ENCODE measurements at places on chromosomes 3 and 15.

GRCh38 chr15:22786868-22787698, 639 bp downstream of the NIPA1 start:
- DNase-seq, result peak; percentile 43

- no peak for DNase-seq
Measured at GRCh38 chr3:132378-132777, 64.2 kb upstream of the CHL1 start.

DNA sequence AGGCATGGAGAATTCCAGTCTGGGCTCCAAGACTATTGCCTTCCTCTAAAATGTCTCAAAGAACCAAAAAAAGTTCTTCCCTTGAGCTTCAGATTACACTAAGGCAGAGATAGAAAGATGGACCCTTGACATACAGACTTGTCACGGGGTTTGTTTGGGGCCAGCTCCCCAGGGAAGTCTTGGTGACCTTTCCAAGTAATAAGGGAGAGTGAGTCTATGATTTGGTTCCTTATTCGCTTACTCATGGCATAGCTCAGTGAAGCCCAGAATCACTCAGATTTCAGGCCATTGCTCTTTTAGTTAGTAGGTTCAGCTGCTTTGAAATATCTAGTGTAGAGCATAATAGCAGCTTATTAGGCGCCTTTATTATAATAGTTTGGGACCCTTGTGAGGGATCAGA, 90.3 kb downstream of the PLCL2 start:
- no peak for DNase-seq

DNA sequence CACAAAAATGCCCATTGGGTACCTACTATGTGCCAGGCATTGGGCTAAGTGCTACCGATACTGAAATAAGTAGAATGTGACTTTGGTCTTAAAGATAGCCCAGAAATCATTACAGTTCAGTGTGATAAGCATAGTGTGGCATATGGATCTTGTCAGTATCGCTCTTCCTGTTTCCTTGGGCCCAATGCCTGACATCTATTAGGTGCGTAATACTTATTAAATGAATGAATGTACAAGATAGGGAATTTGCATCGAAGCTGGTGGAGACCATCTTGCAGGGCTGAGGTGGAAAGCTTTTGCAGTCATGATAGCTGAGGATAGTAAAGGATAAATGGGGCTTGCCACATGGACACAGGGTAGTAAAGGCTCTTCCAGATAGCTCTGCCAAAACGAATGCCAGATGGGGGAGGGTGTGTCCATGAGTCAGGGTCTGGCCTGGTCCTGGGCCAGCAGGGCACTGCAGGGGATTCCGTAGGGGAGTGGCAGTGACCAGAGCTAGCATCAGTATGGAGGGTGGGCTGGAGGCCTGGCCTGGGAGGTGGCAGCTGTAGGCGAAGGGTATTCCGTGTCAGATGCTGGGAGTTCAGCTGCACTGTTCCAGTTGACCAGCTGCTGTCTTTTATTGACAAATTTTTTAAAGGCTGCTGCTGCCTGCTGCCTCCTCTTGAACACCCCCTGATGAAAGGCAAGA, 23.5 kb downstream of the TSEN2 start:
- DNase-seq, result no peak

DNA sequence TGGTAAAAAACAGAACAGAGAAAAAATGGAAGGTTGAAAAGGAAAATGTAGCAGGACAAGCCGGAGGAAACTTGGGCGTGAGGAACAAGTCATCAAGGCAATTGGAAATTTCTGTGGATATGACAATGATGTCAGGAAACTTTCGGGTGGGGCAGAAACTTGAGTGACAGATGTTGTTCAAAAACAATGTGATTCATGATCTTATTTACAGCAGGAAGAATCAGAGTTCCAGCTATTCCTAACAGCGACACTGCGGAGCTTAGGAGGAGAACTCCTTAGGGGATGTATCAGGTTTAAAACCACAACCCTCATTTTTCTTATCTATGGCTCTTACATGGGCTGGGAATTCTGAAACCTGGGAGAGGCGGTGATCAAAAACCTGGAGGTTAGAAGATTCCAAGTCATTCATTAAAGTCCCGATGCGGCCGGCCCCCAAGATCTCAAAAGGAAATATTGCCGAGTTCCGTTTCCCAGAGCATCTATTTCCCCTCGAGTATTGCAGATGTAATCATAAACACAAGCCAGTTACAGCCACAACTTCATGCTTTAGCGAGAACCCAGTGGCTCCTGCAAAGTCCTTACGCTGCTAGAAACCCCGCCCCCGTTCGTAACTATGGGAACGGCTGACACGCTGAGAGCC, 659 bp upstream of the ARRDC4 start:
- no peak for DNase-seq

GRCh38 chr3:117026401-117026800, 316.8 kb downstream of the TUSC7 start:
- no peak for DNase-seq

GRCh38 chr3:161412123-161412522, 40.8 kb upstream of the SPTSSB start:
- DNase-seq, result no peak

GRCh38 chr3:86782286-86782685, 208.7 kb downstream of the VGLL3 start:
- no peak for DNase-seq

DNA sequence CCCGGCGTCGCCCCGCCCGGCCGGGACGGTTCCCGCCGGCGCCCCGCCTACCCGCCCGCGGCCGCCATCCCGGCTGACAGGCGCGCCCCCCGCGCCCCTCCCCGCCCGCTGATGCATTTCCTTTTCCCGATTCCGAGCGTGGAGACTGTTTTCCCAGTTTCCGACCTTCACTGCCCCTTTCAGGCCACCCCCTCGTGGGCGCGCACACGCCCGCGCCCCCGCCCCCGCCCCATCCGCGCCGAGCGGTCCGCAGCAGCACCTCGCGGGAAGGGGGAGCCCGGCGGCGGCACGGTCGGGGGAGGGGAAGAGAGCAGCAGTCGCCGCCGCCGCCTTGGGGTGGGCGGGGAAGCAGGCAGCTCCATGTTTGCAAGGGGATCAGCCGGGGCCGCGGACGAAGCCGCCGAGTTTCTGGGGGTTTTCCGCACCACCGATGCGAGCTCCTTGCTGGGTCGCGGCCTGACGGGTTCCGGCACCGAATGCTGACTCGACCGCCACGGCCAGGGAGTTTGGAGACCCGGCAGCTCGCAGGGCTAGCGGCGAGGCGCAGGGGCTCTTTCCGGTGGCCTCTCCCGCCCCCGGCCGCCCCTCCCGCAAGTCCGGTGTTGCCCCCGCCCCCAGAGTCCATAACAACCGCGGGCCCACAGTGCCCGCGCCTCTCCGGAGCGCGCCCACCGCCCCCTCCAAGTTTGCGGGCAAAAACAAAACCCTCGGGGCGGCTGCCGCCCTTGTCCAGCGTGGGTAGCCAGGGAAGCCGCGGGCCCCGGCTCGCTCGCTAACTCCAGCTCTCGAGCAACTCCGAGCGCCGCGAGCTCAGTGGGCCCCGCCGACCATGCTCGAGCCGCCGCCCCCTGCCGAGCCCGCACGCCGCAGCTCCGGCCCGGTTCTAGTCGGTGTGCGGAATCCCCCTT, 3.2 kb upstream of the SIN3A start:
- no peak for DNase-seq

DNA sequence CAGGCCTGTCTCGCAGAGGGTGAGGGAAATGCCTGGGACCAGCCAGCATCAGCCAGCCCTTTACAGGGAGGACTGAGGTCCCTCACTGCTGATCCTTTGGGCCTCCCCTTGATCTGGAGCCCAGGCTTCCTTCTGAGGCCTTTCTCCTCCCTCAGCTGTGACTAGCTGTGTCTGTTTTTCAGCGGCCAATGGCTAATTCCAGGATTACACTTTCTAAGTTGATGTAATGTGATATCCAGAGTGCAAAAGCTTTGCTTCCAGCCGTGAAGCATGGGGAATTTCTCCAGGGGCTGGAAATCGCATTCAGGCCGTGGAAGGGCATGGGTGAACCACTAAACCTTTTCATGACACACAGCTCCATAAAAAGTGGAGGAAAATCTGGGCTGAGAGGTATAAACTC, 157.6 kb downstream of the SHQ1 start:
- no peak for DNase-seq

DNA sequence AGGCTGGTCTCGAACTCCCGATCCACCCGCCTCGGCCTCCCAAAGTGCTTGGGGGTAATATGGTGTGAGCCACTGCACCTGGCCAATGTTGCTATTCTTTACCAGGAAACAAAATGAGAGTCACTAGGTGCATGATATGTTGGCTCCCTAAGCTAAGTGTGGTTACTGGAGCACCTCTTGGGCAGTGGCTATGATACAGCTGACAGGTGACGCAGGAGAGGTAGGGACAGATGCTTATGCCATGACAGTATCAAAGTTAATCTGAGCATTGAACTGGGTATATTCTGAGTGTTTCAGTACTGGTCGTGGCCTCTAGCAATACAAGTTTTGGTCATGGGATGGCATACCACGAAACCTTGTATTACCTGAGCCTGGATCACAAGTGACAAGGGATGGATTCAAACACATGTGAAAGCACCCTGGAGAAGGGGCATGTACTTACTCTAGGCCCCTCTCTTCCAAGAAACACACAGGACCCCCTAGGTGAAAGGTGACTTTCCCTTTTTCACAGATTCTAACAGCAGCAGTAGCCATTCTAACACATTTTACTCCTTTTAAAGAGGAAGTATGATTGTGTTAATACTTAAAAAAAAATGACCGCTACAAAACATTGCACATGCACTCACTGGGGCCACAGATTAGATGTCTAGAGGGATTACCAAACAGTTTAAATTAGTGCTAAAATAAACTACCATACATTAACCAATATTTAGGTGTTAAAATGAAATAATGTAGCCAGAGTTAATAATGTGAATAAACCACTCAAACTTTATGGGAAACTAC, 467.3 kb downstream of the SHQ1 start:
- DNase-seq, result no peak

DNA sequence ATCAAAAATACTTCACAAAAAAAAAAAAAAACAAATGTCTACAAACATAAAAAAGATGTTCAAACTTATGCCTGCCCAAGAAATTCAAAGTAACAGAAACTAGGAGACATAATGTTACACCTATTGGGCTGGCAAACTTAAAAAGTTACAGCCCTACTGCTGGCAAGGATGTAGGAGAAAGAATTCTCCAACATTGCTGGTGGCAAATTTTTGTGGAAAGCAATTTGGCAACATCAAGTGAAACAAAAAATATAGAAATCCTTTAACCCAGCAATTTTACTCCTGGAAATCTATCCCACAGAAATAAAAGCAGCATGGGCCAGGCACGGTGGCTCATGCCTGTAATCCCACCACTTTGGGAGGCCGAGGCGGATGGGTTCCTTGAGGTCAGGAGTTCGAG, 73.2 kb downstream of the STAG1 start:
- no peak for DNase-seq

DNA sequence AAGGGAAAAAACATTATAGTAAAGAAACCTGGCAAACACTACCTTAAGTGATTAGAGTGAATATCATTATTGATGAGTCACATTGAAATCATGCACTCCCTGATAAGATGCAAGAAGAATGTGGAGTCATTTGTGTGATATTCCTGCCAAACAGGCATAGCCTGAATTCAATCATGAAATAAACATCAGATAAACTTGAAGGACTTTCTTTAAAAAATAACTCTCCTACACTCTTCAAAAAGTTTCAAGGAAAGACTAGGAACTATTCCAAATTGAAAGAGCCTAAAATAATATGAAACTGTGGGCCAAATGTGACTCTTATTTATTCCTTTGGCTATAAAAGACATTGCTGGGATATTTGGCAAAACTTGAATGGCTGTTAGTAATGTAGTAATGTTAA, 625.7 kb upstream of the LMCD1 start:
- no peak for DNase-seq

DNA sequence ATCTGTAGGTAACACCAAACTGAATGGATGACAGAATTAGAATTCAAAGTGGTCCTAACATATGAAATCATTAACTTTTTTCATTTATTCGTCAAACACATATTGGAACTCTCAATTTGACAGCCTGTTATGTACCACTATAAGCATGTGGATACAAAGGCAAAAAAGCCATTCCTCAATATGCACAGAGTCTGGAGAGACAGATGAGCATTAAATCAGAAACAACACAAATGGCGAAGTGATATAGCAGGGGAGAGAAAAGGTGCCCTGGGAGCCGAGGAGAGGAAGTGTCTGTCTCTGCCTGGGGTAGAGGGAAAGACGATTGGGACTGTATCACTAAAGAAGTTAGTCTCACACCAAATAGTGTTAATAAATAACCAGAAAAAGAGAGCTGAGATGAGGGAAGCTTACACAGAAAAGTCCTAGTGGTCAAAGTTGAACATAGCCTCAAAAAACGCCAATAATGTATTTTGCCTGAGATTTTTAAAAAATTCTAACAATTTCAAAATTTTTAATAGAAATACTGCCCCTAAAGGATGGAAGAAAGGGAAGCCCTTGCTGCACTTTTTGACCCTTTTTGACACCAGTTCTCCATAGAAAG, 417.5 kb downstream of the TUSC7 start:
- DNase-seq, result no peak

DNA sequence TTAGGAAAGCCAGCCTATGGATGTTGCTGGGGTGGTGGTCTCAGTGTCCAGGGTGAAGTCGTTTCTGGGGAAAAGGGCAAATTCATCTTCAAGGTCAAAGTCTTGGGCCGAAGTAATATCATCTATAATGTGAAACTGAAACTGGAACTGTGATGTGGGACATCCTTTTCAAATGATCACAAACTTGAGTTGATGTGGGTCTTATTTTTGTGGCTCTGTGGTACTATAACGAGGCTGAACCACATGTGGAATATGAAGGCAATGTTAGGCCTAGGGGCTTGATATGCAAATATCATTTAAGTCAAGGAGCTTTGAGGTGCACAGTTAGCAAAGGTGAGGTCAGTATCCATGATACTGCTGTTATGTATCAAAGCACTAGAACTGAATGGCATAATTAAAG, 1.5 kb upstream of the CD200R1L start:
- no peak for DNase-seq

DNA sequence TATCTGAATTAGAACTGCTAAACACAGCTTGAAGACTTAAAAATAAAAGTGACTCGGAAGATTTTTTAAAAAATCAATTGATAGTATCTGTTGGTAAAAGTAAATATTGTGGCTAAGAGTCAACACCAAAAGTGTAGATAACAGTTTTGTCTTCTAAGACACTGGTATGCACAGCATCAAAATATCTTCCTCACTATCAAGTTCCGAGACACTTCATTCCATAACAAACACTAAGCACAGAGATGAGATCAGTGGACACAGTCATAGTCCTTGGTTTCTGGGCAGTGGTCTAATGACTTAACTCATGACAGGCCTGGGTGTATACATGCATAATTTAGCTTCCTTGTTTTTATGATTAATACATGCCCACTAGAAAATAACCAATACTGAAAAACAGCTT, 63.2 kb downstream of the PXYLP1 start:
- no peak for DNase-seq

Data from liver (tissue), 10 donors.